ENCODE measurements at places on chromosomes 4 and X. TPM values are rescaled to one million over a fixed set of nuclear protein-coding genes. Genes with fewer than 3 reads are reported as not detected.

Gene FGG
- 1.2 TPM for polyA plus RNA-seq

- no peaks in the 10 kb centered on the region for H3K36me3 ChIP-seq
- H3K4me1 ChIP-seq, result no peaks in the 10 kb centered on the region
- DNase-seq, result no peak
- no peaks in the 10 kb centered on the region for H3K27me3 ChIP-seq
- H3K4me3 ChIP-seq, result no peak overlapping the region
Measured at GRCh38 chrX:14590216-14590615, 60.9 kb downstream of the GLRA2 start.

DNA sequence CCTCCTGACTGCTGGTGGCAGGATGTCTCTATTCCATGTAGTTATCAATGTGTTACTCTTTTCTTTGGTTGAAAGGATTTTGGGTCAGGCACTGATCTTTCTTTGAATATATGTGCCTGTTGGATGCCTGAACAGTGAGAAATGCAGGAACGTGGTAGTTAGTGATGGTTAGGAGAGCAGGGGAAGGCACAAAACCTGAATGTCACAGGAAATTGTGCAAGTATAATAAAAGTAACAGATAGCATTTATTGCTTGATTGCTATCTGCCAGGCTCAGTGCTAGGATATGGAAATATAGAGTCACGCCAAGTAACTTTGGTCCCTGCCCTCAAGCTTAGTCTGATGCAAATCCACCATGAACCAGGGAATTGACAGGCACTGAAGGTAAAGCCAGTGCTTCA lies 219.8 kb upstream of the FAT1 start:
- no peak for DNase-seq
- no peaks in the 10 kb centered on the region for H3K27me3 ChIP-seq
- H3K36me3 ChIP-seq, result no peaks in the 10 kb centered on the region

DNA sequence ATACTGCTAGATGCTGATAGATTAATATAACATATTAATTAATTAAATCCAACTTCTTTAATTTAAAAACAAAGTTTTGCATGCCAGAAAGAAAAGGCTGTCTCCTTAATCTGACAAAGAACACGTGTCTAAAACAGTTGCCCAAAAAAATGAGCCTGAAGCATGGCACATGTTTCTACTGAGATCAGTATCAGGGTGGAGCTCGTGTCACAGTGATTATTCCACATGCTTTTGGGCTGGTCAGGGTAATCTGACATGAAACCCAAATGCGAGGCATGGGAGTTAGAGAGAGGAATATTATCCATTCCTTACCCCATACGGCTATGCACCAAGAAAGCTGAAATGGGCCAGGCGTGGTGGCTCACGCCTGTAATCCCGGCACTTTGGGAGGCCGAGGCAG lies 79.4 kb upstream of the ADRA2C start:
- H3K27me3 ChIP-seq, result no peaks in the 10 kb centered on the region
- H3K36me3 ChIP-seq, result no peaks in the 10 kb centered on the region
- H3K4me3 ChIP-seq, result no peak overlapping the region
- no peak overlapping the region for H3K27ac ChIP-seq

DNA sequence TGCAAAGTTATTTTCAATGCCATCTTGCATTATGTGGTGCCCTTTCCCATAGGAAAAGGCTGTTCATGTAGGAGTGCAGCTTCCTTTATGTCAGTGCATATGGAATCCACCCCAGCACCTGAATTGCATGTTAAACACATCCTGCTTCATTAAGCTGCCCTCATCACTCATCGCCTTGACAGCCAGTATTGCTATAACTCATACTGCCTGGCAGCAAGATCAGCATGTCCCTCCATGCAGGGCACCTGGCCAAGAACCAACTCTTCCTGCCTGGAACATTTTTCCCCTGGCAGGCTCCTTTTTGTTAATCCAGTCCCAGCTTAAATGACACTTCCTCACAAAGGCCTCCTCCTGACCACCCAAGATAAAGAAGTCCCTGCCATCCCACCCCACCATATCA lies 23.5 kb upstream of the CA5B start:
- H3K4me1 ChIP-seq, result no peaks in the 10 kb centered on the region
- H3K27me3 ChIP-seq, result no peaks in the 10 kb centered on the region
- no peak for DNase-seq
- H3K4me3 ChIP-seq, result no peak overlapping the region
- H3K36me3 ChIP-seq, result no peaks in the 10 kb centered on the region

DNA sequence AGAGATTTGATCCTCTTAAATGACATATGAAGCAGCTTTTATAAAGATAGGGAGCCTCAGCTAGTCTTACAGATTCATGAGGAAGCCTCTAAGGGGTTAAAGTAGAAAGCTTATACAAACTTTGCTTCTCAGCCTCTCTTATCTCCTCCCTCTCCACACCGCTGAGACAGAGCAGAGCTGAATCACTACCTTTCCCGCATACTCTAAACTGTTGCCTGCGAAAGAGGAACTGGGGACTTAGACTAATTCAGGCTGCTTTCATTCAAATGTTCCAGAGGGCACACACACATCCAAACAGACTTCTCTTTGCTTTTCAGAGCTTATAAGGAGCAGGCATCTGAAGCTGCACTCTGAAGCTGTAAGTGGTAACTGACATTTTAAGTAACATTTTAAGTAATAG lies at the start of gene SERTM2:
SERTM2 (plus strand) TSS at position 169 of the 400 bp plus-strand sequence. CDS start 7,213 bp downstream, outside the sequence.
- no peak within 1 kb of the TSS for H3K27ac ChIP-seq
- no peaks in the 10 kb centered on the region for H3K27me3 ChIP-seq
- no peaks in the 10 kb centered on the region for H3K4me1 ChIP-seq
- no peaks in the 10 kb centered on the region for H3K36me3 ChIP-seq
- DNase-seq, result no peak

DNA sequence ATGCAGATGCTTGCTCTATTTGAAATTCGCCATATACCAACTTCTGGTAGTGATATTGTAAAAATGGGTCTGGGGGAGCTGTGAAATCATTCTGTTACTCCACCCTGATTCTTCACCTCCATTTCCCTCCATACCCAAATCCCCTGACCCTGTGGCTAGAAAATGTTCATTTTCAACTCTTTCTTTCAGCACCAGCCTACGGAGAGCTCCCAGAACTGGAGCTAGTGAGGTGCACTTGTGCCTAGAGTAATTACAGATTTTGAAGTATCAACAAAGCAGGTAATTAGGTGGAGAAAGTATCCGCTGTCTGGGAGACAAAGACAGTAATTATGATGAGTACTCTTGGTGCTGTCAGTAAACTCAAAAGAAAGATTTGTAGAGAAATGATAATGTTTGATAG lies 8.1 kb downstream of the ARHGAP36 start:
- H3K4me1 ChIP-seq, result no peaks in the 10 kb centered on the region
- no peak for DNase-seq
- no peaks in the 10 kb centered on the region for H3K36me3 ChIP-seq
- H3K27me3 ChIP-seq, result peaks cover 47% of the 10 kb centered on the region
- no peak overlapping the region for H3K4me3 ChIP-seq
- no peak overlapping the region for H3K27ac ChIP-seq

DNA sequence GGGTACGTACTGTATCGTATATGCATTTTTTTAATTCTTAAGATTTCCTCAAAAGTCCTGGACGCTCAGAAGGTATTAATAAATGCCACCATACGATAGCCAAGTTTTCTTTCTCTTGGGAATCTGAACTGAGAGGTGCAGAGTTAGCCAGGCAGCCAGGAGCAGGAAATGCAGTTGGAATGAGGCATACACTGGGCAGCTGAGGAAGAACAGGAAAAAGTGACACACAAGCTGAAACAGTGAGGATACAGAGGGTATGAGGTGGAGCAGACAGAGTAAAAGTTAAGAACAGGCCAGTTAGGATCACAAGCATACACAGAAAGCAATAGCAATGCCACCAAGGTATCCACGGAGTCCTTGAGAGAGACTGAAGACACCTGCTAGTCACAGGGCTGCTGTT lies 13.4 kb downstream of the UFSP2 start:
- no peaks in the 10 kb centered on the region for H3K27me3 ChIP-seq
- H3K4me1 ChIP-seq, result no peaks in the 10 kb centered on the region
- no peak overlapping the region for H3K27ac ChIP-seq
- DNase-seq, result no peak
- no peak overlapping the region for H3K4me3 ChIP-seq
- H3K36me3 ChIP-seq, result peaks cover 48% of the 10 kb centered on the region

- no peaks in the 10 kb centered on the region for H3K36me3 ChIP-seq
- no peak overlapping the region for H3K4me3 ChIP-seq
- H3K27ac ChIP-seq, result no peak overlapping the region
- H3K4me1 ChIP-seq, result no peaks in the 10 kb centered on the region
- no peak for DNase-seq
Measured at GRCh38 chr4:123916821-123917220, 520.2 kb downstream of the SPRY1 start.

- DNase-seq, result no peak
- H3K4me1 ChIP-seq, result no peaks in the 10 kb centered on the region
- no peak overlapping the region for H3K4me3 ChIP-seq
- no peaks in the 10 kb centered on the region for H3K36me3 ChIP-seq
- no peak overlapping the region for H3K27ac ChIP-seq
Measured at GRCh38 chr4:80134936-80135701, 62.1 kb upstream of the ANTXR2 start.

GRCh38 chrX:133053861-133054598 lies 42.9 kb downstream of the USP26 start:
- no peaks in the 10 kb centered on the region for H3K27me3 ChIP-seq
- no peaks in the 10 kb centered on the region for H3K36me3 ChIP-seq
- H3K4me3 ChIP-seq, result no peak overlapping the region

DNA sequence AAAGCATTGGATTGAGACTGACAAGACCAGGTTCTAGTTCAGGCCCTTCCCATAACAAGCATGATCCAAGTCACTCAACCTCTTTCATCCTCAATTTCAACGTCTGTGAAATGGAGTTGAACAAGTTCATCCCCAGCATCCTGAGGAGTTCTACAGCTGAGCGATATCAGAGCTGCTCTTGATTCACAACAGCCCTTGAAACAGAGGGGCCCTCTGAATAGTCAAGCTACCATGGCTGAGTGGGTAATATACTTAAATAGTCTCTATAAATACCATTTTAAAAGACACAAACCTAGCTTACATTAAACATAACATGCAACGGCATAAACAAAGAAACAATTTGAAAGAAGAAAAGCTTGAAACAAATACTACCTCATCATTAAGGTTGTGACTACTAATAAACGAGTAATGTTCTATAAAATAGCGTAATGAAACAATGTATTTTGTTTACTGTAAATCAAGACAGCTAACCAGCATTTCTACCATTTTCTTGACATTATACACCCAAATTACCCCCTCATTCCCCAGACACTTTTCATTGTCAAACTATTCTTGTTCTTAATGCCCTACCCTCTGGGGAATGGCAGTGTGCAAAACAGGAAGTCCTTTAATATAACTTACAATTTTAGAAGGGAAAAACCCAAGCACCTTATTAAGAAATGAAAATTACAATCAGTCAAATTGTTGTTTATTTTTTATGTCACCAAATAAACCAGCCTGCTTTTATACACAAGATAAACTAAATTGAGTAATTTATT lies 202.3 kb downstream of the PARM1 start:
- no peak overlapping the region for H3K27ac ChIP-seq
- H3K4me1 ChIP-seq, result no peaks in the 10 kb centered on the region
- no peak for DNase-seq
- no peak overlapping the region for H3K4me3 ChIP-seq
- no peaks in the 10 kb centered on the region for H3K36me3 ChIP-seq

GRCh38 chr4:150518559-150518958 lies 63.4 kb upstream of the MAB21L2 start:
- H3K27ac ChIP-seq, result no peak overlapping the region
- no peaks in the 10 kb centered on the region for H3K4me1 ChIP-seq

GRCh38 chr4:147779451-147779850 lies 47.6 kb downstream of the ARHGAP10 start:
- no peaks in the 10 kb centered on the region for H3K36me3 ChIP-seq
- H3K27me3 ChIP-seq, result no peaks in the 10 kb centered on the region
- no peak overlapping the region for H3K27ac ChIP-seq
- H3K4me1 ChIP-seq, result peaks cover 6% of the 10 kb centered on the region
- no peak for DNase-seq
- H3K4me3 ChIP-seq, result no peak overlapping the region

DNA sequence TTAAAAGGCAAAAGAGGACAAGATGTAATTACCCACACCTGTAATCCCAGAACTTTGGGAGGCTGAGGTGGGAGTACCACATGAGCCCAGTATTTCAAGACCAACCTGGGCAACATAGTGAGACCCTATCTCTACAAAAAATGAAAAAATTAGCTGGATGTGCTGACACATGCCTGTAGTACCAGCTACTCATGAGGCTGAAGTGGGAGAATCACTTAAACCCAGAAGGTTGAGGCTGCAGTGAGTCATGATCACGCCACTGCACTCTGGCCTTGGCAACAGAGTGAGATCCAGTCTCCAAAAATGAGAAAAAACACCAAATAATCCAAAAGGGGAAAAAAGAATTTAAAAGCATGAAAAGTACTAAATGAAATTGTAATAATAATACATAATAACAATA lies 30.8 kb downstream of the NR0B1 start:
- DNase-seq, result no peak
- H3K36me3 ChIP-seq, result no peaks in the 10 kb centered on the region
- peaks cover 4% of the 10 kb centered on the region for H3K4me1 ChIP-seq

GRCh38 chrX:35006361-35006760 lies 63.8 kb downstream of the FAM47B start:
- no peak overlapping the region for H3K4me3 ChIP-seq
- no peak overlapping the region for H3K27ac ChIP-seq
- DNase-seq, result no peak
- no peaks in the 10 kb centered on the region for H3K27me3 ChIP-seq
- H3K36me3 ChIP-seq, result no peaks in the 10 kb centered on the region

DNA sequence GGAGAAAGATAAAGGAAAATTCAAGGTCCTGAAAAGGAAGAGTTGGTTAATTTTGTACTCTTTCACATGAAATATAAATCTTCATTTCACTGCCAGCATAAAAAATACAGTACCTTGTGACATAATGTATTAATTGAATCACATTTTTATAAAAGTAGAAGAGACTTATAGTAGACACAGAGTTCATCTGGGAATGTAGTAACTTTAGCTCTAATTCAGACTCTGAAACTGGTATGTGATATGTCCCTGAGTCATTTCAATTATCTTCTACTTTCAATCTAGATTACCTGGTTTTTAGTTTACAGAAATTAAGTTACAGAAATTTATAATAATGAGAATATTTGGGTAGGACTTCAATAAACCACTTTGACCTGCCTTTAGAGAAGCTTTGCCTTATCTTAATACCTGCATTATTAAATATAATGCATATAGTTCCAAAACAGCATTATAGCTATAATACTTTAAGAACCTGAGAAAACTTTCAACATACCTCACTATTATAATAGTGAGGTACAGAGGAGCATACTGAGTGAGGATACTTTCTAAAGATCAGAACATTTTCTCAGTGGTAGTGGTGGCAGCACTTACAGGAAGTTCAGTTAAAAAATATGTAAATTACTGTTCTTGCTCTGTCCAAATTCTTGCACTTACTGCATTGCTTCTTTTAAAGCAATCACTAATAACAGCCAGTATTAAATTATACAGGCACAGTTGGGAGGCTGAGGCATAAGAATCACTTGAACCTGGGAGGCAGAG lies 11.2 kb downstream of the NEK1 start:
- no peak overlapping the region for H3K27ac ChIP-seq
- H3K4me3 ChIP-seq, result no peak overlapping the region
- H3K27me3 ChIP-seq, result no peaks in the 10 kb centered on the region
- DNase-seq, result no peak

- DNase-seq, result peak; percentile 3
- no peak overlapping the region for H3K27ac ChIP-seq
- no peak overlapping the region for H3K4me3 ChIP-seq
- no peaks in the 10 kb centered on the region for H3K4me1 ChIP-seq
- no peaks in the 10 kb centered on the region for H3K36me3 ChIP-seq
Measured at GRCh38 chrX:54891573-54891972, 29.1 kb upstream of the TRO start.

GRCh38 chrX:129840344-129840743 lies 3.3 kb downstream of the ZDHHC9 start:
- H3K27ac ChIP-seq, result no peak overlapping the region
- no peaks in the 10 kb centered on the region for H3K27me3 ChIP-seq
- peaks cover 27% of the 10 kb centered on the region for H3K4me1 ChIP-seq
- DNase-seq, result no peak

GRCh38 chrX:103124284-103124683 lies 31.3 kb upstream of the NXF3 start:
- H3K36me3 ChIP-seq, result no peaks in the 10 kb centered on the region

Measured in thymus (tissue), 14 donors.